ENCODE measurements at places on chromosomes 2 and 18.

- DNase-seq, result no peak
These were observed 39.5 kb upstream of the TACR1 start for GRCh38 chr2:75238670-75239330.

DNA sequence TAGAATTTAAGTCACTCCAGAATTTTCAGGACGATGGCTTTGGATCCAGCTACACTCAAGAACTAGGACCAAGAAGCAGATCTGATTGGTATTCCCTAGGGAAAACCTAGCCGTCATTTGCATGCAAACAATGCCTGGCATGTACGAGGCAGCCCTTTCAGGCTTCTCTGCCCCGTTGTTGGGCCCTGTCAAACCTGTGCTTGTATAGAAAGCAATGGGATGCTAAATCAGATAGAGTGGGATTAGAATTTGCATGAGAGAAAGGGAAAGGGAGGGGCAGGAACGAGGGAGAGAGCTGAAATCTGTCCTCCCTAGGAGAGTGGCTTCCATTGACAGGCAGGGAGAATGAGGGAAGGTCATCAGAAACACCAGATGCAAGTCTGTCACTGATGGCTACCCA is 28.6 kb downstream of the ARID5A start:
- no peak for DNase-seq

- DNase-seq, result no peak
These were observed 176.5 kb upstream of the SPRED2 start for GRCh38 chr2:65608916-65609315.

GRCh38 chr2:67613227-67613626 is 216.1 kb downstream of the ETAA1 start:
- no peak for DNase-seq

DNA sequence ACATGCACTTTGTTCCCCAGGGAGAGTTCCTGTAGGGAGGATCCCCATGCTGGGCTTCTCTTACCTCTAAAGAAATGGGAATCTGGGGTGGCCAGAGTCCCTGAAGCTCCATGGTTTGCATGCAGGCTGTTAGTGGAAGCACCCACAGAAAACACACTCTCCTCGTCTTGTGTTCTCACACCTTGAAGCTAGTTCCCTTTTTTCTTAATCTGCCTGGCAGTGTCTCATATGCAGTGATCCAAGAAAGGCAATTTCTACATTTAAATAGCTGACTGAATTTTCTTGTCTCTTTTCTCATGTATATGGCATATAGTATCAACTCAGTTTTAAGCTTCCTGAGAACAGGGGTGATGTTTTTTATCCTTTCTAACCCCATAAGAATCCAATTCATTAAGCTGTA is 65.0 kb downstream of the LINC00305 start:
- no peak for DNase-seq

GRCh38 chr2:104872866-104873688 is 19.2 kb downstream of the POU3F3 start:
- DNase-seq, result no peak

GRCh38 chr2:57696016-57696415 is 350.6 kb upstream of the VRK2 start:
- no peak for DNase-seq

DNA sequence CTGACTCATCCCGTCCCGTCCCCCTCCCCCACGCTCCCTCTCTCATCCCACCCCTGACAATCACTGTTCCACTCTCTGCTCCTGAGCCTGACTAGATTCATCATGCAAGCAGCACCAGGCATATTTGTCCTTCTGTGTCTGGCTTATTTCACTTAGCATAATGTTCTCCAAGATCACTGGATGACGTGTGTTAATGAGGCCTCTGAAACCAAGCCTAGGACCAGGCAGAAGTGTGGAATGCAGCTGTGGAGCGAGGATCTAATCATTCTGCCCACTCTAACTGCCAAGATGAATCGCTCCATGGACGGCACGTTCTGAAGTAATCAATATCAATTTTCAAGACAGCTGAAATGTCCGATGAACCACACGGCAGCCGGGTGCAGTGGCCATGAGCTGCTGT is 122.4 kb upstream of the ZNF236 start:
- DNase-seq, result no peak

- DNase-seq, result no peak
These were observed 68.2 kb downstream of the ZSWIM2 start for GRCh38 chr2:186780701-186781316.

DNA sequence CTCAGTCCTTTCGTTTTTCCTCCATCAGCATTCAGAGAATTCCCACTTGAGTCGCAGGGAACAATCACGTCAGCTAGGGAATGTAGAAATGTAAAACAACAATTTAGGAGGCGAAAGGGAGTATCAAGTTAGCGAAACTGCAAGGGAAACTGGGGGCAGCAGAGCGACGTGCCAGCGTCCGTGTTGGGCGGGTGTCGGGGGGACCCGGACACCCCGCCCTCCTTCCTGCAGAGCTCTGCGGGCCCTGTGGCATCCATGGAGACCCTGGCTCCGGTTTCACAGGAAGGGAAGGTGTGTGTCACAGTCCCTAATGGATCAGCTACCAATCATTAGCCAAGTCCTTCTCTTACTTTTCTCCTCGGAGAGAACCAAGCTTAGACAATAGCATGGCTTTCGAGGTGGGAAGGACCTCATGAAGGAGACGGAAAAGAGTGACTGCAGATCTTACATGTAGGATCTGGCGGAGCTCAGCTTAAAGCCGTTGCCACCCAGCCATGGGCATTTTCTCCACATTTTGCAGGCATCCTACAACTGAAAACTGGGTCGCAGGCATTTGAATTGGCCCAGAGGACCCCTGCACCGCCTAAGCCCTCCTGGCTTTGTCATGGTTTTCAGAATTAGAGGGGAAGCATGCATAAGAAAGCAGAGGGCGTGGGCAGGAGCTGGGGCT is 33.7 kb downstream of the SOX11 start:
- DNase-seq, result no peak

DNA sequence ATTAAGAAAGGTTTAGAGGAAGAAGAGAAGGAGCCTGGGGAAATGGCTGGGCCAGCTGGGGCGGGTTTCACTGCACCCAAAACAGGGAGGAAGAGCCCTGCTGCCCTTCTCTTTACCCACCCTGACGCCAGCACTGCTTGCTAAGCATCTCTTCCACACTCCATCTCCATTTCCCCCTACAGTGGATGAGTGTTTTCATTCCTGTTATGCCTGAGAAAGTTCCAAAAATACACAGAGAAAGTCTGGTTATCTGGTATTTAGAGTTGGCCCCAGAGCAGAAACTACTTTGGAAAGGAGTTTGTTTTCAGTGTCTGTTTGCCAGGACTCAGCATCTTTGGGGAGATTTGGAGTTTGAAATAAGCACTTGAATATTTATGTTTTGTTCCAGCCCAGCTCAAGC is 451.0 kb downstream of the SLC4A3 start:
- DNase-seq, result no peak

DNA sequence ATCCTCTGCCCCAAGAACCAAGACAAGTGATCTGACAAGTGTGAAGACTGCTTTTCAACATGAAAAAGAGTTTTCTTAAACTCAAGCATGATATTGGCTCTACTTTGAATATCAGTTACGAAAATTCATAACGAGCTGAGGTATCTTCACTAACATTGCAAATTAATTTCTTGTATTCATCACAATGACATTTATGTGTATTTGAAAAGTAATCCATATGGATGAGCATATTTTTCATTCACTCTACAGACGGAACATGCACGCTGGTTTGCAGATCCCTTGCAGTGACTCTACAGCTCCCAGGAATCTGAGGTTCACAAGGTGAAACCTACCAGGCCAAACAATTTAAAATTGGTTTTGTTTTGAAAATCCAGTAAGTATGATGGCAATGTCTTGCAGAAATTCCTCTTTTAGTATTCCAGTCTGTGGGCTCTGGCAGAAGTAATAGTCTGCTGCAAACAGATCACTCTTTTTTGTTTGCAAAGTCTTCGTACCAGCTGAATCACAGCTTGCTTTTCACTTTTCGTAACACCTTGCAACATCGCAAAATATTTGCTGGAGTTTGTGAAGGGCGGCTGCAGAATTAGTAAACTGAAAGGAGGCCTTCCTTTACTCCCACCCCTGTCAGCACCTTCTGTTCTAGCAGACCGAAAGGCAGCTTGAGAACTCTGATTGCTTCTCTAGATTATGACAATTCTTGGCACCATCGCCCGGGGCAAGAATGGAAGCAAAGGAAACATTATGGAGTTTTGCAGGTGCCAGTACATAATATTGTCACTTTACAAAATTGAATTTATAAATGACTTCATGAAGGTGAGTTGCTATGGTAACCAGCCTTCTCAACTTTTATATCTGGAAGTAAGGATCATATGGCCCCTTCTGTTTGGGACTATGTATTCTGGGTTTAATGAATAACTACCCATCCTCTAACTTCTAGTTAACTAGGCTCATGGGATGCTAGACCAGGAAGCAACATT is 168.7 kb downstream of the TMEM247 start:
- no peak for DNase-seq

DNA sequence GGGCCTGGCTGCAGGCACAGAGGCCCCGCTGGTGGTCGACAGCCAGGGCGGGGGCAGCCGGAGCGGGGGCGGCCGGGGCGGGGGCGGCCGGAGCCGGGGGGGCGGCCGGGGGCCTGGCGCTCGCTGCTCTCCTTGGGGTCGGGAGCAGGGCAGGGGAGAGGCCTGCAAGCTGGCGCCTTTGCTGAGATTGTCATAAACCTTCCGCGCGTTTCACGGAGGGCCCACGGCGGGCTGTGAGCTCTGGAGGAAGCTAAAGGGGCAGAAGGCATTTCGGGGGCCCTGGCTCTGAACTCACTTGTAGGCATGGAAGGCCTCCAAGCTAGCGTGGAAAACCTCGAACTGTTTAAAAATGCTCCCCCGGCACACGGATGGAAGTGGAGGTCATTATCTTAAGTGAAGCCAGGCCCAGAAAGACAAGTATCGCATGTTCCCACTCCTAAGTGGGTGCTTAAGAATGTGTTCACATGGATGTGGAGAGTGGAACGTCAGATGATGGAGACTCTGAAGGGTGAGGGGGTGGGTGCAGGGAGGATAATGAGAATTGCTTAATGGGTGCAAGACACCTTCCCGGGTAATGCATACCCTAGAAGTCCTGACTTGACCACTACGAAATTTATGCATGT is 629 bp downstream of the PRELID3A start:
- DNase-seq, result no peak

- no peak for DNase-seq
These were observed 3.0 kb downstream of the MBD5 start for GRCh38 chr2:148023861-148024260.

GRCh38 chr2:20040489-20041172 is 10.8 kb downstream of the LAPTM4A start:
- DNase-seq, result no peak

DNA sequence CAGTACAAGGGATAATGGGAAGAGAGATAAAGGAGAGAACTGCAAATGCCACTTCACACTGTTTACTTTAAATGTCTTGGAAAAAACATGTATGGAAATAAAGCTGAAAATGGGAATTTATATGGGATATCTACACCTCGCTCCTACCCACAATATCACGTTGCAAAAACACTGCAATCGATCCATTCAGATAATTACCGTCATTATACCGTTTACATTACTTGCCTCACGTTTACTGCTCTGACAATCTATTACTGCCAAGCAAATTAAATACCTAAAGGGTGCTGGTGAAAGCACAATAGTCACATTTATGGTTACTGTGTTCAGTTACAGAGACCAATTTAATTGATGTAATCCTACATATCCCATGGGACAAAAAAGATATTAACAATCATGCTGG is 214.7 kb upstream of the LYPD1 start:
- no peak for DNase-seq

DNA sequence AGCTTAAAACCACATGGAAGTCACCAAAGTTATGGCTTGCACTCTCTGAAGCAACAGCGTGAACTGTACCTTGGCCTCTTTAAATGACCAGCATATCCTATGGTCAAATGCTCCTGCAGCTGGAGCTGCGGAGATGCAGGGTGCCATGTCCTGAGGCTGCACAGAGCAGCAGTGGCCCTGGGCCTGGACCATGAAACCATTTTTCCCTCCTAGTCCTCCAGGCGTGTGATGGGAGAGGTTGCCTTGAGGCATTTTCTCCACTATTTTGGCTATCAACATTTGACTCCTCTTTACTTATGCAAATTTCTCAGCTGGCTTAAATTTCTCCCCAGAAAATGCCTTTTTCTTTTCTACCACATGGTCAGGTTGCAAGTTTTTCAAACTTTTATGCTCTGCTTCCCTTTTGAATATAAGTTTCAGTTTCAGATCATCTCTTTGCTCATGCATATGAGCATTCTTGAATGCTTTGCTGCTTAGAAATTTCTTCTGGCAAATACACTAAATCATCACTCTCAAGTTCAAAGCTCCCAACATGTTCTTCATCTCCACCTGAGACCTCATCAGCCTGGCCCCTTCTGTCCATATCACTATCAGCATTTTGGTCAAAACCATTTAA is 82.9 kb upstream of the TMEFF2 start:
- no peak for DNase-seq

DNA sequence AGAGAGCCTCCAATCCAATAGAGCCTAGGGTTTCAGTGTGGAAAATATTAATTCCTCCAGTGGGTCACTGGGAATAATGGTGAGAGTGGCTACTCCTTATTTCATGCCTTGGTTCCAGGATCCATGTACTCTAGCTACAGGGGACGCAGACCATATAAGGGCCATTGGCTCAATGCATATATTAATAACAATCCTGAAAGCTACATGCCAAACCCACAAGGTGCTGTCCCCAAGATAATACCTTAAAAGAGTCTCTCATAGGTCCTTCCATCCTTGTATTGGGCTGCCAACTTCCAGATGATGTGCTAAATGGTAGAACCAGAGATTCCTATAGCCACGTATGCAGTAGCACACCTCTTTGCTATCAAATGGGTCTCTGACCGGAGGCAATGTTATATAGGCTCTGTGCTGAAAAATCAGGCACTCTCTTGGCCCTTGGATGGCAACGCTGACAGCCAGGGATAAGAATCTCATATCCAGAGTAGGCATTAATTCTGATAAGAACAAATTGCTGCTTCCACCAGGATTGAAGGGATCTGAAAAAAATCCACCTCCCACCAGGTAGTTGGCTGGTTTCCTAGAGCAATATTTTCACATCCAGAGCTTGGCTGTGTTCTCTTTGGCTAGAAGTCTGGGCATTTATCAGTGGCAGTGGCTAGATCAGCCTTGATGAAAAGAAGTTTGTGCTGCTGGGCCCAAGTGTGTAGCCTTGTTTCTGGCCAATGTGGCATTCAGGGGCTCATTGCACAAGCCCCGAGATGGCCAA is 218.1 kb upstream of the MGAT5 start:
- no peak for DNase-seq

DNA sequence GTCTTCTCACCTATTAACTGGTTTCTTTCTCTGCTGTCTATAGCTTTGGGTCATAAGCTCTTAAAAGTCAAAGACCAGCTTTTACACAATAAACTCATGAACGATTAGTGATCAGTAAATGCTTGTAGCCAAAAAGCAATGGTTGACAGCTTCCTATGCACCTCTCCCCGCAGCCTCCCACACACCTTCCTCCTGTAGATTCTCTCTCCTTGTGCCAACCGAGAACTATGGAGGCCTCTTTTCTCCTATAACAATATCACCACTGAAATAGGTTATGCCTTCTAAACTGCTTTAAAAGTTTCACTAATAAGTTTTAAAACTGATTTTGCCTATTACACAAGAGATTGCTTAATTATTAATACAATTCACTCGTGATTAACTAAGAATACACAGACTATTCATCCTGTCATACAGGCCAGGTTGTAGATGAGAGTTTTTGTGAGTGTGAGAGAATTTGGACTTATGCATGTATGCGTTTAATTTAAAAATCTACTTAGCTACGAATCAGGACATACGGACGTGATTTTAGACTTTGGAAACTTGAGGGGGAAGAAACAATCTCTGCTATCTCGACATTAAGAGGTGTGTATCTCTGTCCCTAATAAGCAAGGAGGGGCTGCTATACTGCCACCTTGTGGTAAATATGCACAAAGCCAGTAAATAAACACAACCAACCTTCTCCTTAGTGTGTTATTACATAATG is 229.1 kb upstream of the RBBP8 start:
- DNase-seq, result no peak

- no peak for DNase-seq
These were observed 24.4 kb downstream of the PUM2 start for GRCh38 chr2:20326163-20326780.
